ENCODE measurements at places on chromosomes 7 and 10.

DNA sequence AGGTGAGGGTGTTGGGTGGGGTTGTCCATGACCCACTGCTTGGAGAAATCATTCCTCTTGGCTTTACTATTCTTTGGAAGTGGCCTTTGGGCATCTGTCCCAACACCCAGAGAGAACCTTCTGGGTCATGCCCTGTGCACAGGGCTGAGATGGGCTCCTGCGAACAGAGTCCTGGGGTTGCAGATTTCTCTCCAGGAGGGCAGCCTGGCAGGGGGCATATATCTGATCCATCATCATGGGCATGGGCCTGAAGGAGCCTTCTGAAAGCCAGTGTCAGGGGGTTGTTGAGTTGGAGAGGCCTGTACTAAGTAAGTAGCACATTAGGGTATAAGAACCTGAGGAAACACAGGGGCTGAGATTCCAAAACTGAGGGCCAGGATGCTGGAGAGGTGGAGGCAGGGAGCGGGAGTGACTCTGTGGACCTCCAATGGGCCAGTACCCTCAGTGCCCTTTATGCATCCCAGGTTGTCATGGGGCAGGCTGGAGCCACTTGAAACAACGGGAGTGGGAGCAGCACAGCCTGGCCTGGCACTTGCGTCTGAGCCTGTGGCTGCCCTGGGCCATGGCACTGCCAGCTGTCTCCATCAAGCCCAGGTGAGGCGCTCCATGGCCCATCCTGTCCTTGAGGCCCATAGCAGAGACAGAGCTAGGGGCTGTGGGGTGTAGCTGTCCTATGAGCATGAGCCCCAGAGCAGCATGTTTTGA, 203.7 kb downstream of the GRID1 start:
- no peak for DNase-seq

DNA sequence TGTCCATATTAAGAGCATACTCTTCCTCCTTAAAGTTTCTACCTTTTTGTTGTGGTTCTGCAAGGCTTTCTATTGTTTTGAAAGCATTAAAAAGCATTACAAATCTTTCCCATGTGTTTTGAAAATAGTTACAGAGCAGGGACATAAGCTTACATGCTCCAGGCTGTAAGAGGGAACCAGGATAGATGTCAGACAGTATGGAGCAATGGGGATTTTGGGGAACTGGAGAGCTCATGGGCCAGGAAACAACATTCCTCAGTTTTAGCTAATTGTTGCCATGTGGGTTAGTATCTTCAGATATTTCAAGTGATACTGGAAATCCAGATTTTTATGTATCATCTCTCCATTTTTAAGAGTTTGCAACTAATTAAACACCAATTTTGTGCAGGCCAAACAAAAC, 3.5 kb downstream of the MDFIC start:
- no peak for DNase-seq

GRCh38 chr10:11715815-11716494, 26.2 kb upstream of the ECHDC3 start:
- no peak for DNase-seq

GRCh38 chr7:45174966-45175765, 17.6 kb downstream of the RAMP3 start:
- DNase-seq = no peak

GRCh38 chr10:14601872-14602725, 172.6 kb downstream of the FAM107B start:
- peak; percentile 56 for DNase-seq

DNA sequence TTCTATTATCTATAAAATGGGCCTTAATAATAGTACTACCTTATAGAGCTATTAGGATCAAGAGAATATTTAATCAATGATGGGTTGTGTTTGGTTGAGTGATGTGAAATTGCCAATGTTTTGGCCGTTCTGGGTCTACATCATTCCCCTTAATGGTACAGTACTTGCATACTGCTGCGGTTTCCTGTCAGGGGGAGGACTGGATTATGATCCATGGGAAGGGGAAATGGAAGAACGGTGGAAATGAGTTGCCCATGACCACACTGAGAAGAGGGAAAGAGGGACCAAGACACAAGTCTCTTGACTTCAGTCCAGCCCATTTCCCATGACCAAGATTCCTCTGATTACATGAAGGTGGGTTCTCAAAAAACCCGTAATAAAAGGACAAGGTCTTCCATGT, 999 bp upstream of the MRPS24 start:
- no peak for DNase-seq

DNA sequence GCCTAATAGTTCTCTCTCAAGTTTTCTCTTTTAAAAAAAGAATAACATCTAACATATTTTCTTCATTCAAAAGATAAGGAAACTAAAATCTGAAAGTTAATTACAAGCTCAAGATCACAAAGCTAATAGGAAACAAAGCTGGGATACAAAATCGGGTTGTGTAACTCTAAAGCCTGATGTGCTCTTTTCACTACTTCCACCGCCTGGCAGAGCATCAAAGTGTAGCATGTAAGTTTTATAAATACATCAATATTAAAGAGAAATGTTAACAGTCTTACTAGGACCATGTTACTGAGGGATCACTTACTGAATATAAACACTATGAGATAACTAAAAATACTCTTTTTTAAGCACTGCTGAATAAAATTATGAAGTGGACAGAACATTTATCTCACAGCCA, 97.2 kb downstream of the KMT2C start:
- no peak for DNase-seq

GRCh38 chr10:85641479-85642009, 725.1 kb downstream of the GRID1 start:
- DNase-seq = no peak

DNA sequence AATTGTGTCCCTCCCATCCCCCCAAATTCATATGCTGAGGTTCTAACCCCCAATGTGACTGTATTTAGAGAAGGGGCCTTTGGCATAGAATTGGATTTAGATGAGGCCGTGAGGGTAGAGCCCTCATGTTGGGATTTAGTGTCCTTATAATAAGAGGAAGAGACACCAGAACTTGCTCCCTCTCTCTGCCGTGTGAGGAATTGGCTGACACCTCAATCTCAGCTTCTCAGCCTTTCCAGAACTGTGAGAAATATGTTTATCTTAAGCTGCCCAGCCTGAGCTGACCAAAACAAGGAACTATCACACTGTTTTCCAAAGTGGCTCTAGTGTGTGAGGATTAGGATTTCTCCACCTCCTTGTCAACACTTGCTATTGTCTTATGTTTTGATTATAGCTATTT, 400.0 kb upstream of the FZD8 start:
- DNase-seq = no peak

- DNase-seq = no peak
Measured at GRCh38 chr7:112898432-112899290, 108.5 kb upstream of the TMEM168 start.

GRCh38 chr10:78551184-78552005, 517.4 kb upstream of the ZMIZ1 start:
- no peak for DNase-seq

- DNase-seq = no peak
Measured at GRCh38 chr7:86978808-86979506, 80.5 kb downstream of the ELAPOR2 start.

DNA sequence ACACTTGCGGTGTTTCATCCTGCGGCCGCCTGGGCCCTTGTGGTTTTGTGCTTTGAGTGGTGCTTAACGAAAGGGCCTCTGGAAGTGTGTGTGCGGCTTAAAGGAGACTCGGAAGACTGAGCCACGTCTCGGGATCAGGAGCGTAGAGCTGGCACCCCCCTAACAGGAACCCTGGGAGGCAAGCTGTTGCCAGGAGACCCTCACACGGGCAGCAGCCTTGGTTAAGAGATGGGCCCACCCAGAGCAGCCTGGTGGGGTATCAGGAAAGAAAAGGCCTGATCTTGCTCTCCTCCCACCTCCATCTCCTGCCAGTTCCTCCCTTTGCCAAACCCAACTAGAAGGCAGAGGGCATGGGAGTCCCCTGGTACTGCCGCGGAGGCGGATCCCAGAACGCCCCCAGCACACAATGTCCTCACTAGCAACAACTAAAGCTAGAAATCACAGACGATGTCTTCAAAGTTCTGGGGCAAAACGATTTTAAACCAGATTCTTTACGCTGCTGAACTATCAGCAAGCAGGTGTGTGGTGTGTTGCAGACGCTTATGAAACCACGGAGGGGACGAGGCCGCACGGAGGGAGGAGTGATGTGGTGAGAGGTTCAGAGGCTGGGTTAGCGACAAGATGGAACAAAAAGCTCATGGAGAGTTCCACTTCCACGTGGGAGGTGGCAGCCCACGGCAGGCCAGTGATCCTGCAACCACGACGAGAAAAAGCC, 67.0 kb upstream of the INPP5A start:
- DNase-seq = no peak

DNA sequence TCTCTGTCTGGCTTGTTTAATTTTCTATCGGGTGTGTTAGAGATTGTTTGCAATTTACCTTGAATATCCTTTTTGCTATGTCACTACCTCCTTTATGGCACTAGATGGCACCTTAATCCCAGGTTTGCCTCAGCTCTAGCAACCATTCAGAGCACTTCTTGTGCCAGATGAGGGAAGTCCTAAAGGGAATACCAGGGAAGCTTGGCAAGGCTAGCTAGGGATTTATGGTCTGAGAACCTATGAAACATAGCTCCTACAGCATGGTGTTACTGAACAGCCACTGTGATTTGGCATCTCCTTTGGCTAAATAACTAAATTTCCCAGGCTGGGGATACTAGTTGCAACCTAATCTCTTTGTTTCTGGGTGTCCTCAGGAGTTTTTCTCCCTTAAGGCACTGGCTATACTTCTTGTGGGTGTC, 69.0 kb upstream of the VOPP1 start:
- no peak for DNase-seq

DNA sequence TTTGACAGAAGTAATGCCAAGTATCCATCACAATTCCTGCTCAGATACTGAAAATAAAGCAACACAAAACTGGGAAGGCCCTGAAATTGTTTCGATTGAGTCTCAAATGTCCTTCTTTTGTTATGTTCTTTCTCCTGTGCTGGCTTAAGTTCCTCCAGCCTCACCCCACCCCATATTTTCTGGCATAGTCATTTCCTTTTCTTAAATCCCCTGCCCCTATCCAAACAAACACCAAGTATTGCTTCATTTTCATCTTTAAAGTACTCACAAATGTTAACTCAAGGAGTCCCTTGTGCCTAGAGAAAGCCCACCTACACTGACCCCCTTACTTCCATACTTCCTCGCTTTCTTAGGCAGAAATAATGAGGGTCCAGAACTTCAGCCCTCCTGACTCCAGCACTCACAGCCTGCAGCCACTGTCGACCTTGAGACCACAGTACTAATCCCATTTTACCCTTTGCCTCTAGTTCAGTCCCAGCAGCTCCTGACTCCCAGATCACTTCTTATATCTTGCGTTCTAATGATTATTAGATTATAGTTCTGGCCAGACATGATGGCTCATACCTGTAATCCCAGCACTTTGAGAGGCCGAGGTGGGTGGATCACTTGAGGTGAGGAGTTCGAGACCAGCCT, 73.2 kb upstream of the ST8SIA6 start:
- DNase-seq = no peak

DNA sequence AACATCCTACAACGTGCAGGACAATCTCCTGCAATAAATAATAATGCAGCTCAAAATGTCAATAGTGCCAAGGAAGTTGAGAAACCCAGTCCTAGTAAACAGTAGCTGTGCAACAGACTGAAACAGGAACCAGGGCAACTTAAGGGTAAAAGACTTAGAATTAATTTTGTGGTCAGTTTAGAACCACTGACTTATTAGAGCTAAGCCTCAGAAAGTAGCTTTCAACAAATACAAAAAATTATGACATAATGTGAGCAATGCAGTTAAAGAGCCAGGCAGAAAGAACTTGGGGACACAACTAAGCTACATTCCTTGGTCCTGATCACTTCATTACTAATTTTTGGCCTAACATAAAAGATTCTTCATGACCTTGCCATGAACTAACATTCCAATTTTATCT, 195.4 kb downstream of the MACC1 start:
- no peak for DNase-seq

DNA sequence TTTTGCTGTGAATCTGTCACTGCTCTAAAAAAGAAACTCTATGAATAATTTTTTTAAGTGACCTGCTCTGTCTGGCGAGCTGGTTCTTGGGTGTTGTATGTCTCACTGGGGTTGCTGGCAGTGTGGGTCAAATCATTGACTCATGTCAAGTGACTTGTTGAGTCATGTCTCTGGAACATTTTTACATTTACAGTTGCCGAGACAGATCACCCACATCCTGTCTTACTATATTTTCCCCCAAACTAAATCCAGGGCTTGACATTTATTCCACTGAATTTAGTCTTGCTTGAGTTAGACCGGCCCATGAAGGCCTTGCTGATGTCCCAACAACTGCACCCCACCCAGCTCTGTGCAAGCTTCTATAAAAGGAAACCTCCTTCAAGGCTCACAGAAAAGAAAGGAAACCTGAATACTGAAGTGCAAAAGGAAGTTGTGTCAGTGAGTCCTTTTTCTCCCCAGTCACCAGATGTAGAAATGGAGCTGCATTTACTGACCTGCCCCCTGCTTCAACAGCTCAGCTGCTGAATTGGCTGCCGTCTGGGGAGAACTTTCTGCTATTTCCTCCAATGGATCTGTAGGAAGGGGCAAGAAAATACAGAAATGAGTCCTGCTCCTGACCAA, 290.3 kb downstream of the TNS3 start:
- no peak for DNase-seq

DNA sequence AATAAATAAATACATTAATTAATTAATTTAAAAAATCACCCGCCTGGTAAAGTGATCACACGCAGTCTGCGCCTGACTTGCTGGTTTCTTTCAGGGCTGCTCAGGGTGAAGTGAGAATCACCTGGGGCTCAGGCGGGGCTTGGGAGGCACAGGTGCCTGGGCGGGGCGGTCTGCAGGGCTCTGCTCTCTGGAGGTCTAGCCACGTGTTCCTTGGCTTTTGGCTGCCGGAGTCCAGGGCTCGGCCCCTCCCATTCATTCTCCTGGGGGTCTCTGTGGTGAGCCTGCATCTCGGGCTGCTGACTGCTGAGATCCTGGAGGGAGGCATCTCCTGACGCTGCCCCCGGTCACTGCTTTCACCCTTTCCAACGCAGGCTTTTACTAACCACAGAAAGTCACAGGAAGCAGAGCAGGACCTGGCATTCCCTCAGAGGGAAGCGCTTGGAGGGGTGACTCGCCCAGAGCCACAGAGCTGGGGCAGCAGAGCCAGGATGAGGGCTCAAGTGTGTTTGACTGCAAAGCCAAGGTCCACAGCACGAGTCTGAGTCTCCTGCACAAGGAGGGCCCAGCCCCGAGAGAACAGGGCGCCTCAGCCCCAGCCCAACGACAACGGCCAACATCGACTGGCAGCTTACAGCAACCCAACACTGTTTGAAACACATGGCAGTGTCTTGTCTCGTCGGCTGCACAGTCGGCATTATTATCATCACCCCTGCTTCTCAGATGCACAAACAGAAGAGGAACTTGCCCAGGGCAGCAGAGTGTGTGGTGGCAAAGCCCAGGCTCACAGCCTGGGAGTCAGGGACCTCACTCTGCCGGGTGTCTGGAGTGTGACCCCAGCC, 22.4 kb upstream of the MNX1 start:
- no peak for DNase-seq

- DNase-seq = no peak
Measured at GRCh38 chr10:24350070-24350921, 141.4 kb downstream of the KIAA1217 start.

Data from activated CD8-positive, alpha-beta memory T cell treated with anti-CD3 and anti-CD28 coated beads, Interleukin-2, amount 50 U/mL, for 4 hours (primary cell).